Stimulated activated CD4-positive, alpha-beta T cell treated with anti-CD3 and anti-CD28 coated beads, Interleukin-4, amount 100 ng/mL, for 4 hours (primary cell): ENCODE measurements at places on chromosomes 13 and 19.

- no peak for DNase-seq
Observed at GRCh38 chr13:49649963-49650312, 21.6 kb downstream of the ARL11 start.

- no peak for DNase-seq
Observed at GRCh38 chr19:31548941-31549340, 199.7 kb upstream of the TSHZ3 start.

DNA sequence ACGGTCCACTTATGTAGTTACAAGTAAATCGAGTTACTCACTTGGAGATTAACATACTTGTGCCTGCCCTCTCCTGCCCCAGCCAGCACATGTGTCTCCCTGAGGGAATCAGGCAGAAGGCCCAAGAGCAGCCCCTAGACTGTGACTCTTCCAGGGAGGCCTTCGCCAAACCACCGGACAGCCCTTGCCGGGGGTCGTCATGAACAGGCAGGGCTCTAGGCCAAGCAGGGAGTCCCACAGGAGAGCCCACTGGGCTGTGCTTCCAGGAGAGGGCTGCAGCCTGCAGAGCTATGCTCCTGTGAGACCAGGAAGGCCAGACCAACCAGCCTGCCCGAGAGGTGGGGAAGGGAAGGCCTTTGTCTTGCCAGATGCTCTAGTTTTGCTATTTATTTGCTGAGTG lies 283.3 kb downstream of the FOXO1 start:
- DNase-seq: no peak

DNA sequence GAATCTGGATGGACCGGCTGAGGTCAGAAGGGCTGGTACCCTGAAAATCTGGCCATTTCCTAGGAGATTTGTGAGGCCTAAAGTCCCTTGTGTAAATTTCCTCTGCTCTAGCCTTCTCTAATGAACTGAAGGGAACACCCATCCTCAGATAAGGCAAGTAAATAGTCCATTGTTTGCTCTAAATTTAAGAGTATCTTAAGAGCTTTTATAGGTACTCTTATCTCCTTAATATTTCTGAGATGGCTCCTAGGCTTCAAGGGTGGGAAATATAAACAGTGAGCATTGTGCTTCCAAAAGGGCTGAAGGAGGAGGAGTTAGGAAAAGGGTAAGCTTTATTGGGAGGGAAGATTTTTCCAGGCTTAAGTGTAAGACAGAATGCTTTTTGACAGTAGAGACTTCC lies 148.7 kb upstream of the EDNRB start:
- DNase-seq: no peak

GRCh38 chr19:49926515-49926914 lies 2.5 kb upstream of the ATF5 start:
- no peak for DNase-seq

- no peak for DNase-seq
Observed at GRCh38 chr19:45781214-45782161, 802 bp downstream of the DMPK start.

DNA sequence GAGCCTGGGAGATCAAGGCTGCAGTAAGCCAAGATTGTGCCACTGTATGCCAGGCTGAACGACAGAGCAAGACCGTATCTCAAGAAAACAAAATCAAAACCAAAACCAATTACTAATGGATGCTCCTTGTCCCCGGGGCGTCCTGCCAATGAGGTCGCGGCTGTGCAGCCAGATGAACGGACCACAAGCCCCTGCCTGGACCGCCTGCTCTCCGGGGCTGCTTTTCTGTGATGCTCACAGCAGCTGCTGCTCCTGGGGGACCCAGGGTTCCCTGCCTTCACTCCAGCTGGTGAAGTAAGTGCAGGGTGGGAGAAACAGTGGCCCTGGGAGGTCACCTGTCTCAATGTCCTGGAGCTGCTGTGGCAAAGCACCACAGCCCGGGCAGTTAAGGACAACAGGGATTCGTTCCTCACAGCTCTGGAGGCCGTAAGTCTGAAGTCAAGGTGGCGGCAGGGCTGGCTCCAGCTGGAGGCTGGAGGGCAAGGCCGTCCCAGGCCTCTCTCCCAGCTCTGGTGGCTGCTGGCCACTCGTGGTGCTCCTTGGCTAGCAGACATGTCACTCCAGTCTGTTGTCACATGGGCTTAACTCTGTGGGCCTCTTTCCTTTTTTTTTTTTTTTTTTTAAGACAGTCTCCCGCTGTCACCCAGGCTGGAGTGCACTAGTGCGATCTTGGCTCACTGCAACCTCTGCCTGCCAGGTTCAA lies 10.1 kb downstream of the COPE start:
- no peak for DNase-seq

DNA sequence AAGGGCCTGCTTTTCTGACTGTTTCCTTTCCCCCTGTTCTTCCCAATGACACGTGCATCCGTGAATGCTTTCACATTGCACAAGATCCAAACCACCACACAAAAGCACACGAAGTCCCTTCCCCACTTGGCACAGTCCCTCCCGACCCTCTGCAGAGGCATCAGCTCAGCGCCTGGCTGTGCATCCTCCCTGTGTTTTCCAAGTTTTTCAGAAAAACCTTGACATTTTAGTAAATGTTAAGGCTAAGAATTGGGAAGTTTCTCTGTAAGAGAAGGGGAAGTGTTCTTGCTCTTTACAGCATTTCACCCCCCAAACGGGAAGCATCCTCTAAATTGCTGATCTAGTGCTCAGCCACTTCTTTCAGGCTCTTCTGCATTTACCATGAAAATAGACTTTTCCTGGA lies 94.5 kb upstream of the TM9SF2 start:
- DNase-seq: no peak

DNA sequence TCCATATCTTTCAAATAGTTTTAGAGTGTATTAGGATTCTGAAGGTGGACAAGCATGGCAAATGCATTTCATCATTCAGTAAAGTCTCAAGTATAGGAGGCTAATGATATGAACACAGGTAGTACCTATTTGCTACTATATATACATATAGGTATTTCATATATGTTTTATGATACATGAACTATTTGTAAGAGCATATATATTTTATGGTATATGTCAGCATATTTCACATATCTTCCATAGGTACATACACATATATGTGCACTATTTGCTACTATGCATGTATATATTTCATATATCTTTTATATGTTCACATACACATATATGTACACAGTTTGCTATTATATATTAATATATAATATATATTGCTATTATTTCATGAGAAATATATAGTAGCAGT lies 1291.7 kb upstream of the MIR17HG start:
- no peak for DNase-seq

DNA sequence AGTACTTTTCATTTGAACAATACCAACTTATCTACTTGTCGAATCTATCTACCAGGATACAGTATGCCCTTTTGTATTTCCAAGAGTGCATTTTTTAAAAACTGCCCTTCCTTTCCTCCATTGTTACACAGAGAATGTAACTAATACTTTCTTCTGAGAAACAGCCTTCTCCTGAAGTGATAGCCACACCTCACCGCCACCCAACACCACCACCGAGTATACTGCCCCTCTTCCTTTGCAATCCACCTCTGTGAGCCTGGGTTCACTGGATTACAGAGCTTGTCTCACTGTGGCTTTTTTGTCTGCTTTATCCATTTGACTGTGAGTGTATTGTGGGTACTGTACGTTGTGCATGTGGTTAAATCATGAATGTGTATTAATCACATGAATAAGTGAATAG lies 305.4 kb downstream of the KLF12 start:
- DNase-seq: no peak

- no peak for DNase-seq
Observed at GRCh38 chr13:28248080-28248479, 109.7 kb downstream of the PAN3 start.

GRCh38 chr13:97696921-97697320 lies 256.6 kb upstream of the IPO5 start:
- no peak for DNase-seq

DNA sequence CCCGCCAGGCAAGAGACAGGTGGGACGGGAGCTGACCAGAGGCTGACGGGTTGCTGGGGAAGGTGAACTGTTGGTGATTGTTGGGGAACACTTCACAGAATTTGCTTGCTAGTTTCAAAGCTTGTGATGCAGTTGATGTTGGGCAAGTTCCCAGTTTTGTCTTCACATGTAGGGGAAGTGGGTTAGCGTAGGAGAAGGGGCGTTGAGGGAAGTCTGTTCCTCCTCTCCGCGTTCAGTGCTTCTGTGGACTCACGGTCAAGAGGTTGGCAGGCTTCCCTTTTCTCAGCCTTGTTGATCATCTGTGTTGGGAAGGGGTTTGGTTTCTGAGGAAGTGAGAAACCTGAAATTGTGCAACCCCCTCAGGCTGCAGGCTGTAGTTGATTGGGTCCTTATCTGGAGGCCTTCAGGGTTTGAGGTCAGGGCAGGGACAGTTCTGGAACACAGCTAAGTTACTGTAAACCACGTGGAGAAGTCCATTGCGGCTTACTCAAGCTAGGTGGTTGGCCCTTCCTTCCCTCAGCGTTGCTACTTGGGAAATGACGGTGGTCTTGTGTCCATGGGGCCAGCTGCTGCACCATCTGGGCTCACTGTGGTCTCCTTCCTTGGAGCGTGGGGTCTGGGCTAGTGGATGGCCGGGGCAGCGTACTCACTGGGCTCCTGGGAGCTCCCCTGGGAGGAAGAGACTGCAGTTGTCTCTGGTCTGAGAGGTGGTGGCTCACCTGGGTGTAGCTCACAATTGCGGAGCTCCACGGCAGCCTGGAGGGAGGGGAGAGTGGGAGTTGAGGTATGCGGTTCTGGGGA lies 7.5 kb downstream of the RPS9 start:
- no peak for DNase-seq

GRCh38 chr13:49029570-49029969 lies 53.9 kb downstream of the FNDC3A start:
- DNase-seq: no peak

- no peak for DNase-seq
Observed at GRCh38 chr19:16892868-16893685, 4.3 kb downstream of the F2RL3 start.

- no peak for DNase-seq
Observed at GRCh38 chr13:103299079-103299478, 232.9 kb upstream of the SLC10A2 start.

DNA sequence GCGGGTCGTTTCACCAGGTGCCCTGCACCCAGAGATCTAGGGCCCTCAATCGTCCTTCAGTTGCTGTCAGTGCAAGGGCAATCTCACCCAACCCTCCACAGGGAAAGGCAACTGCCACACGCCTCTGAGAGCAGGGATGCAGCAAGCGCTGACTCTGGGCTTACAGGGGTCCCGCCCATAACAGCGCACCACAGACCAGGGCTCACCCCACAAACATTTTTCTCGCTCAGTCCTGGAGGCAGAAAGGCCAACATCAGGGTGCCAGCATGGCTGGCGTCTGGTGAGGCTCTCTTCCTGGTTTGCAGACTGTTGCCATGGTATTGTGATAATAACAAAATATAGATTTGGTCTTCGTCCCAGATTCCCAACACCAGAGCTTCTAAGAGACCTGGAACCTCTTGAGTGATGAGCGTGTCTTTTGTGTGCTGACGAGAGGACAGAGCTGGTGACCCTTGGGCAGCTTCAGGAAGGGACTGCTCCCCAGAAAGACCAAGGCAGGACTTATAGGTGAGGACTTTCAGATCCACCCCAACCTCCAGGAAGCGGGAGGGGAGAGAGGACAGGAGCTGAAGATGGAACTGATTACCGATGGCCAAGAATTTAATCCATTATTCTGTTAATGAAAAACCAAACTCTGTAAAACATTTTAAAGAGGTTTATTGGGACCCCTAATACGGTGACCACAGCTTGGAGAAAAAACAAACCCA lies 51.3 kb downstream of the C13orf46 start:
- no peak for DNase-seq

DNA sequence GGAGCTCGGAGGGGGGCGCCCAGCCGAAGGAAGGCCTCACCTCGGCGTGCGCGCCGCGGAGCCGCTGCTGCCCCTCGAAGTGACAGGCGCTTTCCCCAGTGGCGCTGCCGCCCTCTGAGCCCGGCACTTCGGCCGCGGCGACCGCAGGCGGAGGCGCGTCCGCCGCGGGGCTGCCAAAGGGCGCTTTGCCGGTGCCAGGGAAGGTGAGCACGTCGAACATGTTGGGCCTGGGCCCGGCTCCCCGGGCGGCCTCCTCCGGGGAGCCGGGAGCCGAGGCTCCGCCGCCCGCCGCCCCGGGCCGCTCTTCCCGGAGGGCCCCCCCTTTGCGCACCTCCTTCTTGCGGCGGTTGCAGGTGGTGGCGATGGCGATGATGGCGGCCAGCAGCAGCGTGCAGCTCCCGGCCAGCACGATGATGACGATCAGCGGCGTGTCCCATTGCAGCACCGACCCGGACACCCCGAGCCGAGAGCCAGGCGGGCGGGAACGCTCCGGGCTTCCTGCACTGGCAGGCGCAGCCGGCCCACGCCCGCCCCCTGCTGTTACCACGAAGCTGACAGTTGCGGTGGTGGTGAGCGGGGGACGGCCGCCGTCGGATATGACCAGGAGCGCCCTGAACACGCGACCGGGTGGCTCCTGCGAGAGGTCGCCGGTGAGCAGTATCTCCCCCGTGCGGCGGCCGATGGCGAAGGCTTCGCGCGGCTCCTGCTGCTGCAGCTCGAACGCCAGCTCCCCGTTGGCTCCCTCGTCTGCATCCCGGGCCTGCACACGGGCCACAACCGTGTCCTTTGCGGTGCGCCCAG lies 2.5 kb downstream of the PCDH8 start:
- peak; percentile 17 for DNase-seq

DNA sequence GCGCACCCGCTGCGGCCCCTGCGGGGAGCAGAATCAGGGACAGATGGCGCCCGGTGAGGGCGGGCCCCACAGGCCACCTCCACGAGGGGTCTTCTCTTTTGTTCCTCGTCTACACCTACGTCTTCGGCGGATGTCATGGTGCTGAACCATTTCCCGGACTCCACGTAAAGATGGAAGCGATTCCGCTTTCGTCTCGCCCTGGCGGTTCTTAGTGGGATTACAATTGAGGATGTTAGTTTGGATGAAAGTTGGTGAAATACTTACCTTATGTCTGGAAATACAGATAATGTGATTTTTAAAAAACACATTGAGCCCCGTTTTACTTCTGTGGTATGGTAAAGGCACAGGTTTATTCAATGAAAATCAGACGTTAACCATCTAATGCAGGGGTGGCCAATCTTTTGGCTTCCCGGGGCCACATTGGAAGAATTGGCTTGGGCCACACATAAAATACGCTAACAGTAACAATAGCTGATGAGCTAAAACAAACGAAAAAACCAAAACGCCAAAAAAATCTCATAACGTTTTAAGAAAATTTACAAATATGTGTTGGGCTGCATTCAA lies 1.4 kb upstream of the ZMYM5 start:
- peak; percentile 73 for DNase-seq

GRCh38 chr13:32010136-32010535 lies 21.4 kb upstream of the FRY start:
- DNase-seq: no peak

- DNase-seq: no peak
Observed at GRCh38 chr13:76425935-76426334, 460.3 kb downstream of the KCTD12 start.

- DNase-seq: no peak
Observed at GRCh38 chr19:9967326-9967725, 31.0 kb upstream of the OLFM2 start.

DNA sequence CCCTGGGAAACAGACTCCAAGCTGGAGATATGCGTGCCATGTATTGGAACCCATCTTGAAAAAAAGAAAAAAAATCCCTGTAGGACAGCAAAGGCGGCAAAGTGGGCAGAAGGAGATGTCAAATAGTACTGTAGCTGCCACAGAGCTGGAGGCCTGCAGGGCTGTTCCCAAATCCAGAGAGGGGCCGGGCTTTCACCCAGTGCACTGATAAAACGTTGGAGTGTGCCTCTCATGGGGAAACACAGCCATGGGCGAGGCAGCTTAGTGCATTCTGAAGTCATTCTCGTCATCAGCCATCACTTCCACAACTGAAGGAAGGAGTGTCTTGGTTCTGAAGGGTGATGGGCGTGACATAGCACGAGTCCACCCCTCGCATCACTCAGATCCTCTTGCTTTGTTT lies 4.8 kb downstream of the SGCG start:
- no peak for DNase-seq
